ENCODE measurements at places on chromosomes 4 and X. TPM values are rescaled to one million over a fixed set of nuclear protein-coding genes. Genes with fewer than 3 reads are reported as not detected.

DNA sequence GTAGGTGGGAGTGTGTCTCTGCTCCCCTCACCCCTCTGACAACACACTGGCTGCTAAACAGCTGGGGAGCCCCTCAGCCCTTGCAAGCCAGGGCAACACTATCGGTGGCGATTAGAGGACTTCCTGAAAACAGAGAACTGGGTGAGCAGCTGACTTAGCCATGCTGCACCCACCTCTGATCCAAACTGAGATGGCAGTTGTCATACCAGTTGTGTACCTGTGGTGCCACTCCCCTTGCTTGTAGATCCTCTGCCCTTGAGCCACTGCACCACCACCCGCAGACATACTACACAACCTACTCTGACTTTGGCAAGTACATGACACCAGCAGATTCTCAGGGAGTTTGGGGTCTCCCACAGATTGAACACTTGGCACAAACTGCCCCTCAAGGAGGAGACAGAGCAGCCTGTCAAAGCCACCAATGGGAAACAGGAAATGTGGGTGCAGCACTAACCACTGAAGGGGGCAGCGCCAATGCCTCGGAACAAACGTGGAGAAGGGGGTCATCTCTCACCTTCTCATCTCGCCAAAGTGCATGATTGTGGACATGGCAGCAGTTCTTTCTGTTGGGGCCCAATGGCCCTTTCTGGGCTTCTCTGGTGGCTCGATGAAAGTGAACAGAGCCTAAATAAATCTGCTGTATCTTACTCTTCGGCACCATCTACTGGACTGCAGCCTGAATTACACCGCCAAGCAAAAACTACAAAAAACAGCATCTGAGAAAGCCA lies 119.8 kb downstream of the NEK1 start:
- DNase-seq, result no peak

- DNase-seq, result no peak
Measured at GRCh38 chr4:3221184-3221494, 27.8 kb upstream of the MSANTD1 start.

- DNase-seq, result no peak
Measured at GRCh38 chr4:132540268-132540667, 608.8 kb upstream of the PCDH10 start.

- DNase-seq, result no peak
Measured at GRCh38 chr4:184395451-184395917, 78.9 kb downstream of the IRF2 start.

Gene MTMR1
- total RNA-seq, result 22.6 TPM

GRCh38 chr4:83114576-83114975 lies at the start of gene PLAC8:
Gene PLAC8 (minus strand): TSS chr4:83114729. CDS start chr4:83107921, 6,808 bp downstream.
- DNase-seq, result no peak

DNA sequence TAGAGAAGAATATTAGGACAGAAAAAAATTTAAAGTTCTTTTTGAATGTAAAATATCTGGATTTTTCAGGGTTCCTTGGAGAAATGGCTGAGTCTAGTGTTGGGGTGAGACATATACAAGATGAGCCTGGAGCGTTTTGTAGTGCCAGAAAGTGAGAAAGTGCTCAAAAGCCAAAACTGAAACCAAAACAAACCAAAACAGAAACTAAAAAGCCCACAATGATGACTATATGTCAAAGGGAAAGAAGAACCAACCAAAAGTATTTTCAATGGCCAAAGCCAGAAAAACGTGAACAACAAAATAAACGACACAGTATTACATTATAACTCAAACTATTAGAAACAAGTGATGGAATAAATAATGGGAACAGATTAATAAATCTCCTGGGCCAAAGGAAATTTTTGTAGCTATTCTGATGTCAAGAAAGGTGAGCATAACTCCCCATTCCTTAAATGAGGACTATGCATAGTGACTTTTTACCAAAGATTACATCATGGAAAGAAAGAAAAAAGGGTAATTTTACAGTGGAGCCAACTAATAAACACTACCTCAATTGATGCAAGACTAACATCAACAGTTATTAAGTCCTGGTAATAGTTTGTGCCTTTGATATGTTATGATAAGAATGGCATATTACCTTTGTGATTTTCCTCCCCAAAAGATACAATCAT lies 1137.6 kb downstream of the C4orf33 start:
- no peak for DNase-seq

GRCh38 chr4:147772056-147772455 lies 40.2 kb downstream of the ARHGAP10 start:
- DNase-seq, result no peak

DNA sequence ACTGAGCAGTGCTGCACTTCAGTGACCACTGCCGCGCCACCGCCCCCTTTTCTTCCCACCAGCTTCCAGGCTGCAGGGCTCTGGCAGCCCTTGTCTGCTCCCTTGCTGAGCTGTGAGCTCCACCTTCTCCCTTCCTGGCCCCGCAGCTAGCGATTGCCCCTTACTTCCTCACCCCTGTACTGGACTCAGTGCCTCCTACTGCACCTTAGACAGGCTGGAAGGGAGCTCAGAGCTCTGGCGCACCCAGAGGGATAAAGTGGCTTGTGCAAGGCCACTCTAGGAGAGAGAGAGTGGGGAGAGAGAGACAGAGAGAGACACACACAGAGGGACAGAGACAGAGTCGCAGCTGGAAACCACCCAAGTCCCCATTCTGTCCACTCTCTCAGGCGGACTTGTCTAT lies 6.0 kb downstream of the RASL11B start:
- DNase-seq, result no peak

- no peak for DNase-seq
Measured at GRCh38 chrX:15468036-15468435, 25.1 kb downstream of the PIR start.

DNA sequence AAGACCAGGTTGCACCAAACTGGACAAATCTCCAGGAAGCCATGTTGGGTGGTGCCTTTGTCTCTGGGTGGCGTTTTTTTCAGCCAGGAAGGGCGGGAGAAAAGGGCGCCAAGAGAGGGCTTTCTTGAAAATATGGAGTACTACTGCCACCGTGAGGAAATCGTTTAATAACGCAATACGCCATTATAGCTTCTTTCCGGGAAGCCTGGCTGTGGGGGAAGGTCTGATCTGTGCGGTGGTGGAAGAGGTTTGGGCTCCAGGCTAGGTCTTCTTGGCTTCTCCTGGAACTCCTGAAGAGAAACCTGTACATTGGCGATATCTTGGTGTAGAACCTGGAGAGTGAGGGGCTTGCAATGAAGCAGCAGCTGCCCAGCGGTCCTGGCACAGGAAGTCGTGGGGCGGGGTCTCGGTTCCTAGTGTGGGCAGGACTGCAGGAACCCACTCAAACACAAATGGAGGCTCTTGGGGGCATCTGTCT lies 202.7 kb downstream of the OR13H1 start:
- no peak for DNase-seq

- DNase-seq, result no peak
Measured at GRCh38 chr4:24372341-24372740, 212.0 kb downstream of the DHX15 start.

DNA sequence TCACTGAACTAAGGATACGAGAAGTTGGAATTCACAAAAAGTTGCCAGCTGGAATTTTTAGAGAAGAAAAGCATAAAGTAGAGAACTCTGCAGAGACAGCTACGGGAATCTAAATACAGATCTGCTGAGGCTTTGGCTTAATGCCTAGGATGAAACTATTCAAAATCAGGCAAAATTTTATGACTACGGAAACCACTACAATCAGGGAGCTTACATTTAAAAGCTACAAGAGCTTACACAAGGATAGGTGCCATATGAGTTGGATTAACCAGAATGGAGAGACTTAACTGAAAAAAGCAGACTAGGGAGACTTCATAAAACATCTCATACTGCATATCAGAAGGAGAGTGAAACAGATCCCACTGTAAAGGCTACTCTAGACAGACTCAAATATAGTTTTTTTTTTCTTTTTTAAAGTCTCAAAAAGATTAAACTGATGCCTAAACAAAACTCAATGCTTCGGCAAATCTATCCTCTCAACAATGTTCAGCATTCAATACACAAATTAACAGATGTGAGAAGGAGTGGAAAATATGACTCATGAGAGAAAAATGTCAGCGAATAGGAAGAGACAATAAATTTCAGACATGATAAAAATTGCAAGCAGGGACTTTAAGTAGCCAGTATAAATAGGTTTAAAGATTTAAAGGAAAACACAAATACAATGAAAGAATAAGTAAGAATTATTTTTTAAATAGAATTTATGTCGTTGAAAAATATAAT lies 586.1 kb downstream of the FSTL5 start:
- DNase-seq, result no peak

DNA sequence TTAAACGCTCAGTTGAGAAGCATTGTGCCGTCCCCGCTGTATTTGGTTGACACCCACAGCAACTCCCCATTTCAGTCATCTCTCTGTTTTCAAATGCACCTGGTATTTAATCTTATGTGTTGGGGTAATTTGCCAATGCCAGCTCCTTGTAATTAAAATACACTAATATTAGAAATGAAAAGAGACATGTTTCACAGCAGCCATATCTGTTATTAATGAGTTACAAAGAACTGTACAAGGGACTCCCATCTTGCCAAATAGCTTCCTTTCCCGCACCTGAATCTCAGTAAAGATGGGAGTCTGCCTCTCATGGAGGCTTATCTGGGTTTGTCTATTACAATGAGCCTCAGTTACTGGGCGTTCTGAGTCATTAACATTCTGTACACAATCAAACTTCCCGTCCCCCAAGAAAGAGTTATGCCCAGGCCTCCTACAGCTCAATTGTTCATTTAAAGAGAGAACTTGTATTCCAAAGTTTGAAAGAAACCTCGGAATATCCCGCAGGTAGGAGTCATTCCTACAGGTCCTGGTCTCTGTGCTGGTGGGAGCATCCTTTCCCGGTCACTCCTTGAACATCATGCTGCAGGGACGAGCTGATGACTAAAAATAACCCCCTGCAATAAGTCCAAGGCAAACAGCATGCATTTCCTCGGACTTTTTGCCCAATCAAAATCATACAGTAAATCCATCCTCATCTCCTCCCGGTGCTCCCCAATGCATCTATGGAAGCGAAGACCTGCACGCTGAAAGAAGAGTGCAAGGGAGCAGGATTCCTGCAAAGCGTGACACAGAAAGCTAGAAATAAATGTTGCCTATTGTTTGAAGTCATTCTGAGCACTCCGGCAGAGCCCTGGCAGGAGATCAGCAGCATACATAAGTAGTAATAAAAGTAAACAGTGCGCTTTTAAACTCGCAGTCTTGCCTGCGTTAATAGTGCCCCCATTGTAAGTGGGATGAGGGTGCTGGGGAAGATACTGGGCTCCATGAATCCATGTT lies 926 bp downstream of the NDP start:
- DNase-seq, result no peak

DNA sequence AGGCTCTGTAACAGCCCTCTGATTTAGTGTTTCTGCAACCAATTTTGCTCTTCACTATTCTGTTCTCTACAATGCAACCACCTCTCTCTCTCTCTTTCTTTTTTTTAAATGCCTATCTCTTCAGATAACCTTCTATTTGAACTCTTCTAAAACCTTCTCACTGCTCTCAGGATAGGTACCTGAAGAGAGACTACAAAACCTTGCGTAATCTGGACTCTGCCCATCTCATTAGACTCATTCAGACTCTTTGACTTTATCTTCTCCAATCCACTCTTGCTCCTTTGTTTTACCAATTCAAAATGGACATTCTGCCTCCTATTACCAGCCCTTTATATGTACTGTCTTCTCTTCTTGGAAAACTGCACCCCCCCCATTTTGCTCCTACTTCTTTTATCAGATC lies 291.6 kb downstream of the CAMK2D start:
- no peak for DNase-seq

GRCh38 chr4:22430626-22431025 lies 85.2 kb downstream of the ADGRA3 start:
- no peak for DNase-seq

Gene STBD1
- 7.6 TPM for total RNA-seq

DNA sequence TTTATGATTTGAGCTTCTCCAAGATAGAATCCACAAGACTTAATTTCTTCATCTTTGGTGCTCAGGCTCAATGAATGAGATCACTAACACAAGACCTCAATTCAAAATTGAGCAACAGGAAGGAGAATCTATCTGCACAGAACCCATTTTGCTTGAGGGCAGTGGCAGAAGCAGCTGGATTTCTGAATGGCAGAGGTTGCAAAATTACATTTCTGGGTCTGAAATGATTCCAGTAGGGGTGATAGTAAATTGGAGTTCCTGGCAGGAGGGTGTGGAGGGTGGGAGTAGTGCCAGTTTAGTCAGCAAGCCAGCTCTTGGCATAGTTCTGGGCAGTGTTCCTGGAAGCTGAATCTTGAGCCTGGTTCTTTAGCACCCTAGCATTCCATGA lies 281.1 kb downstream of the SLC7A11 start:
- no peak for DNase-seq

GRCh38 chr4:73831569-73831968 lies 4.9 kb upstream of the CXCL6 start:
- DNase-seq, result no peak

Gene SH2D1A
- 0.74 TPM for total RNA-seq

GRCh38 chr4:41212616-41213203 lies 1.6 kb downstream of the APBB2 start:
- no peak for DNase-seq

GRCh38 chr4:56186808-56187523 lies 200.3 kb downstream of the AASDH start:
- DNase-seq, result no peak

Gene FAM9B
- total RNA-seq, result not detected

- DNase-seq, result no peak
Measured at GRCh38 chrX:24412637-24413363, 52.3 kb upstream of the PDK3 start.

GRCh38 chr4:62226082-62226481 lies 1026.0 kb downstream of the ADGRL3 start:
- no peak for DNase-seq

DNA sequence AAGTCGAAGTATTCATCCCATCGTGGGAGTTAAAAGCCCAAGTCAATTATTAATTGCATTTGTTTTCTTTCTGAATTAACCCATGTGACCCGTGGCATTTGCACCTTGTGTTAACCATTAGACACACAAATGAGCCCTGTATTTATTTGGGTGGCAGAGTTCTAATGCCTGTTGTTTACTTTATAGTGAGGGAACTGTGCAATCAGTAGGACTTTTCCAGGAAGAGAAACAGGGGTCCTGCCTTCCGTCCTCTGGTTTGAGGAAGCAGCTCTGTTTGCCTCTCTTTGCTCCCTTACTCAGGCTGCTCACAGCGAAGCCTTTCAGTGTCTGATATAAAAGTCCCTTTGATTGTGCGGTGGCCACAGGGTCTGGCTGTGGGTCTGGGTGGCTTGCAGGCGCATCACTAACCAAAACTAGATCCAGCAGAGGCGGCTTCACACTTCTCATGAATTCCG lies 263.6 kb downstream of the PTTG2 start:
- no peak for DNase-seq

Gene DMRTC1
- total RNA-seq, result 2.2 TPM

Gene NAP1L2
- 4.7 TPM for total RNA-seq

- DNase-seq, result no peak
Measured at GRCh38 chrX:12843668-12844279, 23.1 kb upstream of the TLR7 start.

Gene VCX
- total RNA-seq, result not detected

DNA sequence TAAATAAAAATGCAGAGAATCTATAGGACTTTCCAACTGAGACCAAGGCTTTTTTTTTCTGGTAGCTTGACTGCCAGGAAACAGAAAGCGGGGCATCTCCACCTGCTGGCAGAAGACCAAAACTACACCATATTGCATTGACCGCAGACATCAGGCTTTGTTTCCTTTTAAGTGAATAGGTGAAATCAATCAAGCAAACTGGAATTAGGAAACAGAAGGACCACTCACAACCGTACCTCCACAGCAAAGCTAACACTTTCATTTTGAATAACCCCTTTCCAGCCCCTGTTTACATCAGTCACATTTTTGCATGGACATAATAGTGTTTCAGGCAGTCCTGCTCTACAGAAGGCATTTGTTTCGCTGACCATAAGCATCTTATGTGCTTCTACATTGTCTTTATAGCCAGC lies 218.2 kb downstream of the IDS start:
- no peak for DNase-seq
